Memory B cell (primary cell): ENCODE measurements at places on chromosomes 16 and 17.

DNA sequence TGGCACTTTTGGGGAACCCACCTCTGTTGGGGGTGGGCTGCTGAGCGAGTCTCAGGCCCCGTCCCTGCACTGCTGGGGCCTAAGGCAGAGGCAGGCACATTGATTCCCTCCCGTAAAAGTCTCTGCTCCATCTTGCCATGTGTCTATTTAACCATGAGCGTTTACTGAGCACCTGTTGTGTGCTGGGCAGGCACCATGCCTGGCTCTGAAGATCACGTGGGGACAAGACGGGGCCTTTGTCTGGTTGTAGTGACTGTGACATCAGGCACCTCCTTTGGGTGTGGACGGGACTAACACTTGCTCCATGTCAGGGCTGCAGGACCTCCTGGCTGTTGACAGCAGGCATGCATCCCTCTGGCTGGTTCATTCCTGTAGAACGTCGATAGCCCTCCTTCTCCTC is 204.7 kb upstream of the CIBAR2 start:
- no peak for DNase-seq

DNA sequence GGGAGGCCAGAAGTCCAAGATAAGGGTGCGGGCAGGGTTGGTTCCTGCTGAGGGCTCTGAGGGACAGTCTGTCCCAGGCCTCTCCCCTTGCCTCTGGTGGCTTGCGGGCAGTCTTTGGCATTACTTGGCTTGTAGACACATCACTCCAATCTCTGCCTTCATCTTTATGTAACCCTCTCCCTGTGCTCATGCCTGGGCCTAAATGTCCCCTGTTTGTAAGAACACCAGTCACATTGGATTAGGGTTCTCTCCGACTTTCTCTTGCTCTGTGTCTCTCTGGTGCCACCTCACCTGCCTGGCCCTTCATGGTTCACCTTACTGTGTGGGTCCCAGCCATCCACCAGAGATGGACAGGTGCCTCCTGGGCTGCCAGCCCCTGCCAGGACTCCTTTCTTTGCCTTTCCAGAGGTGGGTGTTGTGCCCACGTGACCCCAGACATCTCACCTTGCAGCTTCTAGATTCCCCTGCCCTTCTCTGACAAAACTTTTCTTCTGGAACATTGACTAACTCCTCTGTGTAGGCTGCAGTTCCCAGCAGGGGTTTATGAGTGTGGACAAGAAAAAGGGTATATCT is 205.8 kb downstream of the MSI2 start:
- DNase-seq = no peak

DNA sequence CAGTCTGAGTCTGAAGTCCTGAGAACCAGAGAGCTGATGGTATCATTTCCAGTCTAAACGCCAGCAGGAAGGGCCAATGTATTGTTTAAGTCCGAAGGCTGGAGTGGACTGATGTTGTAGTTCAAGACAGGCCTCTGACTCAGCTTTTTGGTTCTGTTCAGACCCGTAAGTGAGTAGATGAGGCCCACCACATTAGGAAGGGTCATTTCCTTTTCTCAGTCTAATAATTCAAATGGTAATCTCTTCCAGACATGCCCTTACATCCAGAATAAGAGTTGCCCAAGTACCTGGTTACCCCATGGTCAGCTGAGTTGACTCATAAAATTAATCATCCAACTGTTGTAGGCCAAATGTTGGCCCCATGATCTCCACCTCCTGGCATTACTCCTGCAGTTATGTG is 442.6 kb upstream of the HSBP1 start:
- no peak for DNase-seq

GRCh38 chr17:48733632-48734328 is 5.2 kb upstream of the HOXB13 start:
- no peak for DNase-seq

DNA sequence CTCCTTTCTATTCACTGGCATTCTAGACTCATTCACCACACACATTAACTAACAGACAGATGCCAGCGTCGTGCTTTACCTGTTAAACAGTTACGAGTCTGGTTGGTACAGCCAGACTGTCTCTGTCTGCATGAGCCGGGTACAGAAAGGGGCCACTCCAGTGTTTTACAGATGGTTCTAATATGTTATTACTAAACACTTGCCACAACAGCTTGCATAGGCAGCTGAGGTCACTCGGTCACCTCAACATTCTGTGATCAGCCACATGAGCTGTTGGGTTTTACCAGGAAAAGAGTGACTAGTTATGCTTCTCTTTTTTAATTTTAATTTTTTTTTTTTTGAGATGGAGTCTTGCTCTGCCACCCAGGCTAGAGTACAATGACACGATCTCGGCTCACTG is 25.2 kb downstream of the CD300A start:
- DNase-seq = no peak

- DNase-seq = no peak
These were observed 27.6 kb upstream of the LASP1NB start for GRCh38 chr17:38897671-38898290.

DNA sequence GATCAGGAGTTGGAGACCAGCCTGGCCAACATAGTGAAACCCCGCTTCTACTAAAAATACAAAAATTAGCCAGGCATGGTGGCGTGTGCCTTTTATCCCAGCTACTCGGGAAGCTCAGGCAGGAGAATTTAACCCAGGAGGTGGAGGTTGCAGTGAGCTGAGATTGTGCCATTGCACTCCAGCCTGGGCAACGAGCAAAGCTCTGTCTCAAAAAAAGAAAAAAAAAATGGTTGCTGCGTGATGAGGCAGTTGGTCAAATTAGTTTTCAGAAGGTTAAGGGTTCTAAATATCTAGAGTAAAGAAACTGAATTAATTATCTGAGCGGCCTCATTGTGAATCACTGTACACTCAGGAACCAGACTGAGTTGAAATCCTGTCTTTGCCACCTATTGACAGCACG is 3.5 kb upstream of the CD68 start:
- no peak for DNase-seq

- no peak for DNase-seq
These were observed 139.5 kb downstream of the CMIP start for GRCh38 chr16:81583893-81584631.

DNA sequence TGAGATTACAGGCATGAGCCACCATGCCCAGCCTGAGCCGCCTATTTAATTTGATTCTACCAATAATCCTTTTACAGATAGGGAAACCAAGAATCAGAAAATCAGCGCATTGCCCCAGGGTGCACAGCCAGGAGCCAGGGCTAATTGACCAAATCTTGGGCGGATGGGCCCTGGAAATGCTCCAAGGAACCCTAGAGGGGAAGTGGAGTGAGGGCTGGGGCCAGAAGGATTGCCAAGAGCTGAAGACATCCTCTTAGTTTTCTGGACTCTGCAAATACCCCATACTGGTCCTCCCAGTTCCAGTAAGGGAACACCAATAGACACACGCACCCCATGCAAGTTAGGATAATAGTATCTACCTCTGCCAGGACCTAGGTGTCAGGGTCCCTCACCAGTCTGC is 3.8 kb downstream of the FHOD1 start:
- no peak for DNase-seq

DNA sequence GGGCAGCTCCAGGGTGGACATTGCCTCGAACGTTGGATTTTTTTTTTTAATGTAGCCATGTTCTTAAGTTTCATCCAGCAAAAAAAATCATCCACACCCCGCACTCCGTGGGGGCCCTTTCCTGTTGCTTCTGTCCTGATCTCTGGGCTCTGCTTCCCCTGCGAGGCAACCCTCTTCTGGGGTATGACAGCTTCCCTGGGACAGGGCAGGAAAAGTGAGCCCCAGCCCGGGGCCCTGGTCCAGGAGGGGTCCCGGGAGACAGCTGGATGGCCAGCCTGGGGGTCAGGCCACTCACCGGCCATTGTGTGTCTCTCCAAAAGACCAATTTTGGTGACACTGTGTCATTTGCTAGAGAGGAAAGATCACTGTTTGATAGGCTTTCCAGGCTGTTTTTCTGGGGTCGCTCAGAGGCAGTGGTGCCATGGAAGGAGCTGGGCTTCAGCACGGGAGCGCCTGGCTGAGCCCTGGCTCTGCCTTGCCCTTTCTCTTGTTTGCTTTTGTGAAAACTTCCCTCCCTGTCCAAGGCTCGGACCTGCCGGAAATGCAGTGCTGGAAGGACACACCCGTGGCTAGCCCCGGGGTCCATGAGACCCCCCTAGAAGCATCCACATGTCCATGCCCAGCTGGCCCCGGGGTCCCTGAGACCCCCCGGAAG is 41.0 kb upstream of the CHMP6 start:
- DNase-seq = no peak
